Left cardiac atrium (tissue), 4 donors: ENCODE measurements at places on chromosomes 1 and 21. TPM values are rescaled to one million over a fixed set of nuclear protein-coding genes. Genes with fewer than 3 reads are reported as not detected.
A peak's percentile ranks its signal among the peaks of the same experiment; 100 is the strongest.

- DNase-seq, result peak; percentile 49
Measured at GRCh38 chr1:182235952-182236650, 155.5 kb downstream of the GLUL start.

TFF2 gene
- total RNA-seq, result not detected

GRCh38 chr1:166685200-166685599 lies 154.1 kb upstream of the POGK start:
- no peak for DNase-seq

- no peak for DNase-seq
Measured at GRCh38 chr21:31140676-31141075, 102.4 kb upstream of the KRTAP19-8 start.
